HuH-7 (cell line): ENCODE measurements at places on chromosomes 12 and 14.

DNA sequence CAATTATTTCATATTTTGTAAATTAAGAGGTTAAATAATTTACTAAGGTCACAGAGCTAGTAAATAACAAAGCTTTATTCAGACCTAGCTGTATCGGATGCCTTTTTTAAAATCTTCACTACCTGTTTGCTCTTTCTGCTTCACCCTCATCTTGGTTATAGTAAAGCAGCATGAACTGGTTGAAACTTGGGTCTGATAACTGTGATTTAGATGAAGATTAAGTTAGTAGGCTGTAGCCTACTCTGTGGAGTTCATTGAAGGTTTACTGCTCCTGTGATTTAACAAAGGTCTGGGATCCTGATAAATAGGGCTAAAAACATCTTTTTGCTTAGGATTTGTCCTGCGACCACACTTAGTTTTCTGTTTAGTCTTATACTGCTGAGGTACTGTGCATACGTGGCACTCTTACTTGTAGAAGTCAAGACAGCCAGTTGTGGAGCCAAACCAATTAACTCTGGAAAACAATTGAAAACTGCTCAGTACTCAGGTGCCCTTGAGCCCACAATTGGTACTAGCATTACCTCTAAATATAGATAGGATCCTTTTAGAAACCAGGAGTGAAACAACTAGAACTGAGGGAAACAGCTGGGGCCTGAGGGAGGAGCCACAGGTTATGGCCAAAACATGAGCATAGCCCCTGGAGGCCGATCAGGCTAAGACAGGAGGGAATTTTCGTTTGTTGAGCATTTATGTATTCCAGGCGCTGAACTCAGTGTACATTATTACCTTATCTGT lies 2.3 kb downstream of the SPATS2 start:
- peak; percentile 62 for DNase-seq

- DNase-seq = no peak
These were observed 34.5 kb upstream of the NFYB start for GRCh38 chr12:104172570-104172947.

DNA sequence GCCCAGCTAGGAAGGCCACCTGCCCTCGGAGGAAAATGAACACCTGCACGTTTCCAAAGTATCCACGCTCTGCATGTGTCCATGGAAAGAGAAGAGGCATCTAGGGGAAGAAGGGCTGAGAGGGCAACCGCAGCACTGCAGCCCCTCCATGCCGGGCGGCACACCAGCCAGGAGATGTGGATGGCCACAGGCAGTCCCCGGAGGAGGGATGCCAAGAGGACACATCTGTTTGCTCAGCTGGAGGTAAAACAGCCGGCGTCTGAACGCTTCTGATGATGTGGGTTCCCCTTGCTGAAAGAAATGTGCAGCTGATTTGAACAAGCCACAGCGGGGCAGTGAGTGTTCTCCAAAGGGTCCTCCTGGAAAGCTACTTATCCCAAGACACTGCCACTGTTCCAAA lies 34.0 kb downstream of the CHGA start:
- DNase-seq = no peak

DNA sequence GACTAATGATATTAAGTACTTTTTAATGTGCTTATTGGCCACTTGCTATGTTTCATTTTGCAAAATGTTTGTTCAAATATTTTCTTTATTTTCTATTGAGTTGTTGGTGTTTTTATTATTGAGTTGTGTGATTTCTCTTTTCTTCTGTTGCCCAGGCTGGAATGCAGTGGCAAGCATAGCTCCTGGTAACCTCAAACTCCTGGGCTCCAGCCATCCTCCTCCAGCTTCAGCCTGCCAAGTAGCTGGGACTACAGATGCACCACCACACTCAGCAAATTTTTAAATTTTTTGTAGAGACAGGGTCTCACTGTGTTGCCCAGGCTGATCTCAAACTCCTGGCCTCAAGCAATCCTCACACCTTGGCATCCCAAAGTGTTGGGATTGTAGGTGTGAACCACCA lies 199.2 kb downstream of the NOVA1 start:
- no peak for DNase-seq

GRCh38 chr14:35879151-35879648 lies 53.1 kb downstream of the BRMS1L start:
- DNase-seq = no peak
